Stimulated activated CD4-positive, alpha-beta T cell treated with anti-CD3 and anti-CD28 coated beads, Interleukin-2, amount 100 ng/mL, for 24 hours (primary cell): ENCODE measurements at places on chromosomes 6 and 20.

DNA sequence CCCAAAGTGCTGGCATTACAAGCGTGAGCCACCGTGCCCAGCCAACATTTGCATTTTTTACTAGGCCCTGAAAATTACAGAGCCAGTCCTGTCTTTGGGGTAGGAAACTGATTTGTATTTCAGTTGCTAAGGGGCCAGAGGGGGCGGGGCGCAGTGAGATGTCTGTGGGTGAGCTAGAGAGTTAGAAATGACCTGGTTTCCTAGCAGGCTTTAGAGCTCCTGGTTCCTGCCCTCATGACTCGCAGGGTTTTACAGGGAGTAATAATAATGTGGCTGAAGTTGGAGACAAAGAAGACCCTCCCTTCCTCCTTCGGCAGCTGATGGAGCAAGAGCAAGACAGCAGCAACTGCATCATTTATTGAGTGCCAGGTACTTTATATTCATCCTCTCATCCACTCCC, 131.5 kb downstream of the TFAP2C start:
- no peak for DNase-seq

DNA sequence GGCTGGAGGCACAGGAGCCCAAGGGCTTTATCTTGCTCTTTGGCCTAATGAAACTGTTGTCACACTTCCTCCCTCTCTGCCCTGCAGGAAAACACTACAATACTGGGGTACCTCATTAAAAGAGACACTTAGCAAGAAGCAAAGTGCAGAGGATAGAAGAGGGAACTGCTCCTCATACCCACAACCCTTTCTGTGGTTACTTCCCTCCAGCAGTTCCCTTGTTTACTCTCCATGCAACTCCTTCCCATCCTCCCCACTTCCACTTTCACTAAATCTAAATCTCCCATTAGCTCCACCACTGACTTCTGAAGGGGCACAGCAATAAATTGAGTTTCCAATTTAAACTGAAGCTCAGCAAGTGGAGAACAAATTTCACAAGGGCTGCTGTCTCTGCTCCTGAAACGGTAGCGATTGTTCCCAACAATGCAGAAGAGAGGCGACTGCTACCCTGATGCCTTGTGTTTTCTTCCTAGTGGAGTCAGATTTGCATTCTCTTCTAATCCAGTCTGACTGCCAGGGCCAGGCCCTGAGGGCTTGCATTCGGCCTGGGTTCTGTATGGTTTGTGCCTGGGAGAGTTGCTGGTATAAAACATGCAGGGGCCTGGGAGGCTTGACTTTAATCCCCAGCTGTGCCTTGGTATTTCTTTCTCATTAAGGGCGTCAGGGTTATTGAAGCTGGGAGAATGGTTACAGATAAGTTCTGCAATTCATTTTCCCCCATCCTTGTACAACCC, 454.7 kb downstream of the TFAP2B start:
- no peak for DNase-seq

DNA sequence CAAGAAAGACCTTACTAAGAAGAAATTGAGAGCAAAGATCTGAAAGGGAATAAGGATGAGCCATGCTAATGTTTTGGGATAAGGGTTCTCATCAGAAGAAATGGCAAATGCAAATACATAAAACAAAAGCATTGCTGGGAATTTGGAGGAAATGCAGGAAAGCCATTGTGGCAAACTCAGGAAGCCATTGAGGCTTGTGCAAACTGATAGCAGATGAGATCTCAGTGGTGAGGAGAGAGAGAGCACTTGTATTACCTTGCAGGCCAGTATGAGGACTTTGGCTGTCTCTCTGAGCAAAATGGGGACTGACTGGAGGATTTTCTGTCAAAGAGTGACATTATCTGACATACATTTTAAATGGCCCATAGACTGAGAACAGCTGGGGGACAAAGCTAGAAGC, 103.0 kb downstream of the ADGRB3 start:
- no peak for DNase-seq

GRCh38 chr20:16111852-16112412, 461.3 kb downstream of the KIF16B start:
- DNase-seq, result no peak

- DNase-seq, result peak; percentile 37
These were observed 26.3 kb downstream of the ALDH5A1 start for GRCh38 chr6:24520929-24521546.

DNA sequence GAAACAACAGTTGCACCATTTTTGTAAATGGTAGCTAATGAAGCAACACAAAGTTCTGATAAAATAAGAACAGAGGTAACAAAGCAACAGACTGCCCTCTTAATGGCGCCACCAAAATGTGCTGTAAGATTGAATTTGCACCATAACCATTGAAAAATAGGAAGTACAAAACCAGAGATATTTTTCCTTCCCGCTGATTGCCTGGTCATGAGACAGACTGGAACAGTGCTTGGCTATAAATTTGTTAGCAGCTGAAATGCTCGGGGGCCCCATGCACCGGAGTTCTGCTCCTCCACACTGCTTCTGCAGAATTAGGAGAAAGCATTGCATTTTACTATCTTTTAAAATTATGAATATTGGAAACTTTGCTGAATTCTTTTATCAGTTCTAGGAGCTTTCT, 164.4 kb upstream of the QKI start:
- no peak for DNase-seq

GRCh38 chr20:61810066-61810737, 255.5 kb downstream of the TAF4 start:
- DNase-seq, result no peak

DNA sequence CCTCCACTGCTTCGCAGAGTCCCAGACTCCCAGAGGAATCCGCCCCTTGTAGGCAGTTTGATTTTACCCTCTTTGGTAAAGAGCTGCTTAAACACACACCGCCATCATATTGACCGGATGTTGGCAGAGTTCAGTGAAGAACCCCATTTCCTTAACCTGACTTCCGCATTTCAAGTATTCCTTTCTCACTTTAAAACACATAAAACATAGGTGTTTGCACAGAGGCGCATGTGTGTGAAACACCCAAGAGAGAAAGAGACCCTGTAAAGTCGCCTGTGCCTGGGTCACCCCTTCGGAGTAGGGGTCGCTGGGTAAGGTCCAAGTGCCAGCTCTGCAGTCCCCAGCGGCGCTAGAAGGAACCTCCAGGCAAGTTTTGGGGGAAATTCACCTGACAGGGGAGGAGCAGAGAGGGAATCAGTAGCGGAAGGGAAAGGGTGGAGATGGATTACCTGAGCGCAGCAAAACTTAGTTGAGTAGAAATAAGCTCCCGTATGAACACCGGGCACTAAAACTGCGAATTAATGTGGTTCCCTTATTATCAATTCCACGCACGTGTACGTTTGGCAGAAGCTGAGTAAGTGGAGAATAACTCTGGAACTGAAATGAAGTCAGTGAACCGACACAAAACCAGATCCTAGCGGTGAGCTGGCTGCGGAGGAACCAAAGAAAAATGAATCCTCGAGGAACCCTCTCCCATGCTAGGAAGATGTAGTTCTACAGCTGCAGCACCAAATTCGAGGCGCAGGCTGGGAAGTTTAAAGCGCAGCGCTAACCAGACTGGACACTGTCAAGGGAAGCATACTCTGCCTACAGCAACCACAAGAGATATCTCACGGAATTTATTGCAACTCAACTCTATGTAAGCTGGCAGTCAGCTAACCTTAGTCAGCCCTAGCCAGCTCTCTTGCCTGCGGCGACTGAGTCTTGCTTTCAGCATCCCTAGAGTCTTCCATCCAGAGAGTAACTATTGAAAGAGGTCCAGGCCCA, 3.5 kb upstream of the HTR1B start:
- DNase-seq, result no peak

GRCh38 chr6:20109526-20109925, 102.7 kb downstream of the MBOAT1 start:
- no peak for DNase-seq
